Endothelial cell of coronary artery (primary cell): ENCODE measurements at places on chromosomes 5 and 9. TPM values are rescaled to one million over a fixed set of nuclear protein-coding genes. Genes with fewer than 3 reads are reported as not detected.

OGN gene
- total RNA-seq, result under 0.01 TPM in 1 of 2 replicates, not detected in the other

MAMDC2 gene
- 3.0 and 10.2 TPM in 2 replicates for total RNA-seq

SLC27A6 gene
- total RNA-seq, result 0.09 TPM in 1 of 2 replicates, not detected in the other

INSL4 gene
- total RNA-seq, result not detected in 2 replicates

GPRIN1 gene
- 3.1 and 5.7 TPM in 2 replicates for total RNA-seq
